ENCODE measurements at places on chromosomes 5 and 9.
A peak's percentile ranks its signal among the peaks of the same experiment; 100 is the strongest.

DNA sequence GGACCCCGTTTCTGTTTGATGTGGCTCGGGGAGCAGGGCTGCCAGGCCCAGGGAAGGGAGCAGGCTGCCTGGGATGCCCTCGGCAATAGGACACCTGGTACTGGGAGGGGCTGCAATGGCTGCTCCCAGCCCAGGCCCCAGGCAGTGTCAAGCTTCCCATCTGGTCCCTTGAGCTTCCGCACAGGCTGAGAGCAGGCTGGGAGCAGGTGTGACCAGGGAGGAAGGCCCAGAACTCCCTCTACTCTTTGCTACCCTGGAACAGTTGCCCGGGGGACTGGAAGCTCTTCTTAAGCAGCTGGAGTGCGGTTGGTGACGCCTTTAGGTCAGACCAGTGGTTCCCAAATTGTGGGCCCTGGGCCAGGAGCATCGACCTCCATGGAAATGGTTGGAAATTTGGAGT lies 186.9 kb downstream of the GADD45G start:
- no peak for DNase-seq

- peak; percentile 16 for DNase-seq
Observed at GRCh38 chr5:64811050-64811640, 42.4 kb downstream of the CWC27 start.

DNA sequence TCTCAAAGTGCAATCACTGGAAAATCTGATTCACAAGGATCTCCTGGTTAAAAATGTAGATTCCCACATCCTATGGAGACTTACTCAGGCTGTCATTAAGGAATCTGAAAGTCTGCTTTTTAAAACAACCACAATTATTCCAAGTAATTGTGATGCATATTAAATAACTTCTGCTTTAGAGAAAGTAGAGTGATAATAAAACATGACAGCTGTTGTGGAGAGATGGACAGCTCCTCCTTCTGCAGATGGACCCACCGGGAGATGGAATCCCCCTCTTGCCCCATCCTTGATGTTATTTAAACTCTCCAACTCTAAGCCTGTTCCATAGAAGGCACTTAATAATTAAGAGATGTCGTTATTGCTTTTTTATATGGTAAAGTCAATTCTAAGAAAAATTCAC lies 802.2 kb downstream of the CDH12 start:
- no peak for DNase-seq

GRCh38 chr5:8399471-8399870 lies 530.5 kb downstream of the MTRR start:
- DNase-seq: no peak

DNA sequence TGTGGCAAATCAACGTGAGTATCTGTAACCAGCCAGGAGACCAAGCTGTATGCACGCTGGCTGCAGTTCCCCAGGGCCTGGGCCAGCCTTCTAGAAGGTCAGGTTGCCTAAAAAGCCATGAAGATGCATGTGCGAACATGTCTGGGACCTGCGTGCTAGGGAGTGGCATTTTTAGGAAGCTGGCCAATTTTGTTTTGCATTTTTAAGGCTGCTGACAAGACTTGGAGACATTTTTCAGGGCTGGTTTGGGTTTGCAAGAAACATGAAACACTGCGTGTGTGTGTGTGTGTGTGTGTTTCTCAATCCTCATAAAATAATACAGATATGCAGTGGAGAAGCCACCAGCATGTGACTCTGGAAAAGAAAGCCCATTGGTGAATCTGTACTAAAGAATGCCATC lies 5.1 kb downstream of the TGFBI start:
- DNase-seq: no peak

DNA sequence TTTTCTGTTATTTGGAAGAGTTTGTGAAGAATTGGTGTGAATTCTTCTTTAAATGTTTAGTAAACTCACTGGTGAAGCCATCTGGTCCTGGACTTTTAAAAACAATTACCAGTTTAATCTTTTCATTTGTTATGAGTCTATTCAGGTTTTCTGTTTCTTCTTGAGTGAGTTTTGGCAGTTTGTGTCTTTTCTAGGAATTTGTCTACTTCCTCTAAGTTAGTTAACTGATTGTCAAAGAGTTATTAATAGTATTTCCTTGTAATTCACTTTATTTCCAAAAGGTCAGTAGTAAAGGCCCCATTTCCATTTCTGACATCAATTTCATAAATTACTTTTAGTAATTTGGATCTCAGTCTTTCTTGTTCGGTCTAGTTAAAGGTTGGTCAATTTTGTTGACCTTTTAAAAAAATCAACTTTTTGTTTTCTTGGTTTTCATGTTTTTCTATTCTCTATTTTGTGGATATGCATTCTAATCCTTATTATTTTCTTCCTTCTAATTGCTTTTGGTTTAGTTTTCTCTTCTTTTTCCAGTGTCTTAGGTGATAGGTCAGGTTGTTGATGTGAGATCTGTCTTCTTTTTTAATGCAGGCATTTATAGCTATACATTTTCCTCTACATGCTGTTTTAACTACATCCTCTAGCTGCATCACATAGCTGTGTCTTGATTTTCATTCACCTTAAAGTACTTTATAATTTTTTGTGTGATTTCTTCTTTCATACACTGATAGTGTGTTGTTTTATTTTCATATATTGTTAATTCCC lies 7.3 kb upstream of the SMIM3 start:
- DNase-seq: no peak

- peak; percentile 41 for DNase-seq
Observed at GRCh38 chr9:3240656-3241268, 285.0 kb downstream of the RFX3 start.

- DNase-seq: no peak
Observed at GRCh38 chr5:170151097-170151831, 45.6 kb downstream of the FOXI1 start.

DNA sequence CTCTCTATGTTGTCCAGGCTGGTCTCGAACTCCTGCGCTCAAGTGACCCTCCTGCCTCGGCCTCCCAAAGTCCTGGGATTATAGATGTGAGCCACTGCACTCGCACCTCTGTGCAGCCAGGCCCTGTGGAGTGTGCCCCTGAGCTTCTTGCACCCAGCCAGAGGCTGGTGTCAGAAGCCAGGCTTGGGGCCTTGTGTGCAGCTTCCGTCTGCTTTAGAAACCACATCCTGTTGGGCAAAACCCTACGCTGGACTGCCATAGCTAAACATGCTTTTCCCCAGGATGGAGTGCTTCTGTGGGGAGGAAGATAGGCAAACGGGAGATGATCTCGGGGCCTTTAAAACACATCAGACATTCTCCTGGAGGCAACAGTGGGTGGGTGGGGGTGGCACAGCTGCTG lies 40.1 kb downstream of the PRRT1B start:
- no peak for DNase-seq

- DNase-seq: no peak
Observed at GRCh38 chr9:109868207-109868606, 88.2 kb downstream of the PALM2AKAP2 start.

GRCh38 chr9:14769230-14769571 lies 46.7 kb upstream of the CER1 start:
- DNase-seq: no peak

GRCh38 chr5:117551236-117551635 lies 976.6 kb upstream of the SEMA6A start:
- no peak for DNase-seq

DNA sequence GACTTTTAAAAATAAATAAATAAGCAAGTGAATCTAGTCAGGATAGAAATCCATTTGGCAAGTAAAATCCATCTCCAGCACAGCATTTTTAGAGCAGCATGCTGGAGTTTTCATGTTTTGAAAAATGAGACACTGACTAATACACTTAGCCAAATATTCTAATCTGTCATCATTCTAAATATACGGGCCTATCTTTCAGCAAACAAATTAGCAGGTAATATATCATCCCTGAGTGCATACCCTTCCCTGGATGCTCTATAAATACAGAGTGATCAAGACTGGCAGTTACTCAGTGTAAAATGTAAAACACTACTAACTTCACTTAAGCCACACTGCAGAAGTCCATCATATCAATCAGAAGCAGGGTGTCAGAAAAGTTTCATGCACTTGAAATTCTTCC lies 58.4 kb downstream of the MLLT3 start:
- no peak for DNase-seq

- no peak for DNase-seq
Observed at GRCh38 chr5:171808951-171809350, 23.3 kb downstream of the SMIM23 start.

- DNase-seq: no peak
Observed at GRCh38 chr5:21791304-21791703, 1061.8 kb downstream of the CDH12 start.

DNA sequence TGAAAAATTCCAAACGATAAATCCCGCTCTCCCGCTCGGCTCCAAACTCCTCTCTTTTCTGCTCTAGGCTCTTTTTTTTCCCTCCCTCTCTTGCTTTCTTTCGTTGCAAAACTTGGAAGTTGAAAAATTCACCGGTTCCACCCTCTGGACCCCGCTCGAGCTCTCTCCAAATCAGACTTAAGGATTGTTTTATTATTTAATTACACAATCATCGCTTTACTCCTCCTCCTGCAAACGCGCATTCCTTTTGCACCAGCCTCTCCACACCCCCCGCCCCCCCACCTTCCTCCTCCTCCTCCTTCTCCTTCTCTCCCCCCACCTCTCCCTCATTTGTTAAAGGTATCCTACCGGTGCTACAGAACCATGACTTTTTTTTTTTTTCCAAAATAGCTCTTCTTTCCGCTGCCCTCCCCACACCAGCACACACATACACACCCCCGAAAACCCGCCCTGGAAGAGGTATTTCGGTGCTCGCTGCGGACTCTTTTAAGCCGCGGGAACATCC lies 535 bp upstream of the NFIB start:
- no peak for DNase-seq

- no peak for DNase-seq
Observed at GRCh38 chr9:113858282-113858681, 17.8 kb upstream of the ZNF618 start.

- DNase-seq: no peak
Observed at GRCh38 chr5:137001026-137001569, 498.0 kb downstream of the SPOCK1 start.

DNA sequence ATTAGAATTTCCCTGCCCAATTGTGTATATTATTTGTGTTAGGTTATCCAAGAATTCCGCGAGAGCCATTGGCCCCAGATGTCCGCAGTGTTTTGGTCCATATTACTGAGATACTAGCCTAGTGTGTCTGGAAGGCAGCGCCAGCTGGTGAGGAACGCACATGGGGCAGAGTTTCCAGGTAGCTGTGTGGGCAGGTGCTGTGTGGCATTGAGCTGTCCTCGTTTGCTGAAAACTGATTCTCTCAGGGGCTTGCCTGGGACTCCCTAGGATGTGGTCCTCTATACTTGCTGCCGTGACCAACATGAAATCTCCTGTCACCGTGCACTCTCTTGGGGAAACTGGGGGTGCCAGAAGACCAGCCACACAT lies 288.7 kb downstream of the FANCC start:
- DNase-seq: no peak

DNA sequence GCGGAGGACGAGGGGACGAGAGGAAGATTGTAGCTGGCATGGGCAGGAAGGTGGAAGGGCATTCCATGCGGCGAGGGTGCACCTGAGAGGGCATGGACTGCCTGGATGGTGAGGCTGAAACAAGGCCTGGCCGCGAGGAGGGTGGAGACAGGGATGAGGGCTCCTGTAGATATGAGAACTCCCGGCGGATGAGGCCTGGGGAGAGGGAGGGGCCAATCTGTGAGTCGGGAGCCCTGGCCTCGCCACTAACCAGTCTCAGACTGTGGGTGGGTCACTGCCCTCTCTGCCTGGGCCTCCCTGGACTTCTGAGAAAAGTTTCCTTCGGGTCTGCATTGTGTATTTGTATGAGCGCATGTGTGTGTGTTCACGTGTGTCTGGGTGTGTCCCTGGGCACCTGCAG lies 55.4 kb downstream of the LMX1B start:
- no peak for DNase-seq

DNA sequence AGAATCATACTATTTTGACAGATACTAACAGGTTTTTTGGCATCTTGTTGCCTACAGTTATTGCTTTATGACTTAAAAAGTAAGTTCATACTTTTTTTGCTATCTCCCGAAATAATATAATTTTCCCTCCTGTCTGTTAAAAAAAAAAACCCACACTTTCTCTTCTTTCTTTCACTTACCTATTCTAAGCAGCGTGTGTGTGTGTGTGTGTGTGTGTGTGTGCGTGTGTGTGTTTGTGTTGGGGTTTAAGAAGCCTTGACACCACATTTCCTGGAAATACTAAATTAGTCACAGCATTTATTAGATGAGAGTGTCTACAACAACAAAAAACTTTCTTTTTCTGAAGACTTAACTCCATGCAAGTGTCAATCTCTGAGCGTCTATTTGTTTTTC lies 12.4 kb downstream of the TNFAIP8 start:
- DNase-seq: no peak

- DNase-seq: no peak
Observed at GRCh38 chr9:128416432-128417019, 4.1 kb upstream of the CERCAM start.

- no peak for DNase-seq
Observed at GRCh38 chr5:53087621-53088121, 21.9 kb downstream of the MOCS2 start.

GRCh38 chr9:35338086-35338485 lies 151.8 kb upstream of the RUSC2 start:
- no peak for DNase-seq

- no peak for DNase-seq
Observed at GRCh38 chr9:80649001-80649420, 1040.3 kb downstream of the TLE1 start.
